ENCODE measurements at places on chromosomes 3 and 15.
A peak's percentile ranks its signal among the peaks of the same experiment; 100 is the strongest.

GRCh38 chr15:41291065-41291631, 41.2 kb downstream of the OIP5 start:
- DNase-seq, result no peak

DNA sequence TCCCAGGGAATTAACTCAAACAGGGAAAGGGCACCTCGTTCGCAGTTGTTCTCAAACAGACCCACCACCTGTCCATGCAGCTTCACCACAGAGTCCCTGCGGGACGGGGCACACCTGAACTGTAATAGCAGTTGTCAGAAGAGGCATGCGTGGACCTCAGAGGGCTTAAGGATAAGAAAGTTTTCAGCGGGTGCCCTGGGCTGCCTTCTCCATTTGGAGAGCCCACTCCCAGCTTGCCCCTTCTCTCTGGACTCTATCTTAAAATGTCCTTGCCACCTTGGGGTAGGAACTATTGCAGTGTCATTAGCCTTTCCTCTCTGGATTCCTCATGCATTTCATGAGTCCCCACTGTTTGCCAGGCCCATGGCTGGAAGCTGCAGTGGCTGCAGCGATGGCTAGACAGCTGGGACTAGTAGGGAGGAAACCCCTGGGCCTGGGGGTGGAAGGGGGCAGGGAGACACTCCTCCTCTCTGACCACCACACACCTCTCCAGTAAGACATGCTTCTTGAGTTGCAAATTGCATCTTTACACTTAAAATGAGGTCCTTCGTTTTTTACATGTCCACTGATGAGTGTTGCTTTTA, 33.5 kb downstream of the PDIA5 start:
- no peak for DNase-seq

DNA sequence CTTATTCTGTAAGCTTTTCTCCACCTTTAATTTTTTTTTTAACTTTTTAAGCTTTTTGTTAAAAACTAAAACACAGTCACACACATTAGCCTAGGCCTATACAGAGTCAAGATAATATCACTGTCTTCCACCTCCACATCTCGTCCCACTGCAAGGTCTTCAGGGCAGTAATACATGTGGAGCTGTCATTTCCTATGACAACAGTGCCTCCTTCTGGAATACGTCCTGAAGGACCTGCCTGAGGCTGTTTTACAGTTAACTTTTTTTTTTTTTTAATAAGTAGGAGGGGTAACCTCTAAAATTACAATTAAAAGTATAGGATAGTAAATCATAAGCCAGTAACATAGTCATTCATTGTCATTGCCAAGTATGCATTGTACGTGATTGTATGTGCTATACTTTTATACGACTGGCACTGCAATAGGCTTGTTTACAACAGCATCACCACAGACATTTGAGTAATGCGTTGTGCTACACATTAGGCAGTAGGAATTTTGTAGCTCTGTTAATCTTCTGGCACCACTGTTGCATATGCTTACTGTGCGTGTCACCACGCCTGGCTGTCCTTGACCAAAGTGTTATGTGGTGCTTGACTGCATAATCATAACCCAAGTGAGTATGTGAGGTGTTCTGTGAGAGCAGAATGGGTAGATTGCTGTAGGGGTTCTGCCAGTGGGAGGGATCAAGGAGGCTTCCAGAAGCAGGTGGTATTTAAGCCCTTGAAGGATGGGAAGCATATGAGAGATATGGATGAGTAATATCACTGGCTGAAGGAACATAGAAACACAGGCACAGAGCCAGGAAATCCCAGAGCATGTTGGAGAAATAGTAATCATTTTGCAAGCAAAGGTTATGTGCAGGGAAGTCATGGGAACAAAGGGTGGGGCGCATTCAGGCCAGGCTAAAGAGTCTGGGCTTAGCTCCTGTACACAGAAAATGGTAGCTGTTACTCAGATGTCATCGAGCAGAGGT, 18.3 kb downstream of the FBXO22 start:
- DNase-seq, result no peak

DNA sequence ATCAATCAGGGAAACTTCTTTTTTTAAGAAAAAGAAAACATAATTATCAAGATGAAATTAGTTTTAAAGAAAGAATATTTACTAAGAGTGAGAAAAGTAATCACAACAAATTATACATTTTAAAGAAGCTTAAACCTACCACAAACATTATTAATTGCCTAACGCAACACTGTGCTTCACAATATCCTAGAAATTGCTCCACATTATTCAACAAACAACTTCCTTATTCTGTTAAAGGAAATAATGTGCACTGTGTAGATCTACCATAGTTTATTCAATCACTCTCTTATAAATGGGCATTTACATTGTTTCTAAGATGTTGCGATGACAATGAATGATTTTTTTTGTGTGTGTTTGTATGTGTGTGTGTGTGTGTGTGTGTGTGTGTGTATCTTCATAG, 525.9 kb upstream of the KCNMB2 start:
- DNase-seq, result no peak

GRCh38 chr3:142987080-142987700, 14.2 kb upstream of the U2SURP start:
- DNase-seq, result no peak

- no peak for DNase-seq
Observed at GRCh38 chr3:177141471-177141870, 55.8 kb downstream of the TBL1XR1 start.

DNA sequence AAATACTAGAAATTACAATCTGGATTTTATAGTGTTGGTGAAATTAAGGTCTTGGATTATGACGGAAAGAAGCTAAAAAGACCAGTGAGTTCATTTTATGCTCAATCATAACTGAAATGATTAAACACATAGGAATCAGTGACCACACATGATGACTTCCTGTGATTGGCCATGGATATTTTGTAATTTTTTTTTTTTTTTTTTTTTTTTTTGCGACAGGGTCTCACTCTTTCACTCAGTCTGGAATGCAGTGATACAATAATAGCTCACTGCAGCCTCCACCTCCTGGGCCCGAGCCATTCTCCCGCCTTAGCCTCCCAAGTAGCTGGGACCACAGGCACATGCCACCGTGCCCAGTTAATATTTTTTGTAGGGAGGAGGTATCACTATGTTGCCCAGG, 47.4 kb downstream of the PAQR5 start:
- no peak for DNase-seq

GRCh38 chr15:40772014-40772413, 2.2 kb downstream of the C15orf62 start:
- no peak for DNase-seq

- DNase-seq, result no peak
Observed at GRCh38 chr15:62052713-62053112, 7.5 kb downstream of the VPS13C start.

DNA sequence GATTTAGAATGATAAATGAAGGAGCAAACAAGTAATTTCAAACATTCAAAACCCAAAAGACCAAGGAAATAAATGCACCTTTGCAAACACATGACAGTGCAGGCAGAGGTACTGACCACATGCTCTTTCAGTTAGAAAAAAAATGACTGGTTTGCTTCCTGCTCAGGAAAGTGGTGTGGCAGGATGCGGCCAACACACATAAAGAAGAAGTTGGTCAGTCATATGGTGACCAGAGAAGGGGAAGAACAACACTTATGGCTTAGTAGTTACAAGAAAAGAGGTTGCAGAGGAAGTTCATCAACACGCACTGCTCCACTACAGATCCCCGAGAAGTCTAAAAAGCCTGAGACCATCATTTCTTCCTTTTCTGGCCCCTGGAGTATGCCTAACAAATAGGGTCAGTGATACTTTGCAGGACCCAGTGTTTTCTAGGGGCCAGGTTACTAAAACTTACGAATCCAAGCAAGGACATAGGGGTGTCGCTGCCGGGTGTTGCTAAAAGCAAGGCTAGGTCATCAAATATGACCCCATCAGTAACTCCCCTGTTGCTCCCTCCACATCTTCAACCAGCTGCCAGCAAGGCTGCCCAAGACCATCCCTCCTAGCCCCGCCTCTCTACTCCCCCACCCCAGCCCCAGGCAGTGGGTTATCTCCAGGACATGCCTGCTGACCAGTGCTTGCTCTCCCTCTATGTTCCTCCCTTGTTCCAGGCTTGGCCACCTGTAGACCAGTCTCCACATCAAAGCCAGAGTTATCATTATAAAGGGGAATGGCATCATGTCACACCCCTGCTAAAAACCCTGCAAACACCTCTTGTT, 11.2 kb downstream of the ATP8B4 start:
- no peak for DNase-seq

DNA sequence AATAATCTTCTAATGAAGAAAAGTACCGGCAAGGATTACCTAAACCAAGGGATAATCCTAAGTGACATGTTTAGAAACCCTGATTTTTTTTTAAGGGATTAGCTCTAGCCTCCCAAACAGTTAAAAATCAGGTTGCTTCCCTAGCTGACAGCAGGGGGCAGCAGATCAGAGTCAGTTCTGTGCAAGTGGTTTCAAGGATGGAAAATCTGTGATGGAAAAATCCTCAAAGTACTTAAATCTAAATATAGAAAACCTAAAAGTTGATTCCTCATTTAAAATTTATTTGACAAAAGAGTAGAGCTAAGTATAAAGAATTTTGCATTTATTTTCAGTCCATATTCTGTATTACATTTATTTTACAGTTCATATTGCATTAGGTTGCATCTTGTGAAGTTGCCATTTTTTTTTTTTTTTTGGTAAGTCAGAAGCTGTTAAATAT, 107.6 kb downstream of the PEX5L start:
- DNase-seq, result peak; percentile 11

GRCh38 chr3:14151471-14152083, 26.7 kb downstream of the TMEM43 start:
- DNase-seq, result no peak

DNA sequence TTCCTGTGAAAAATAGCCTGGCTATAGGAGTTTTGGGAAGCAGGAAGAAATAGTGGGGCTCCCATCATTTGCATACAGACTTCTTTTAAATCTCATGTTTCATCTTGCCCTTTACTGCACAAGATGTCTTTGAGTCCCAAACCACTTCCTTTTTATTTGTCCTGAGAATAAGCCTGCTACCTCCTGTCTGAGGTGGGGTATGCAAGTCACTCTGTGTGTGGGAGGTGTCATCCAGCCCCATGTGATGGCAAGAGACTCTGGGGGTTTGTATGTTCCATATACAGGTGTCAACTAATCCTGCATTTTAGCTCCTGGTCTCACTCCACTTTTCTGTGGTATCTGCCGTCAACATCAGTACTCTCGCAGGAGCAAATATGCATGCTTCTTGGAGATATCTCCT, 102.0 kb downstream of the OTOL1 start:
- no peak for DNase-seq

DNA sequence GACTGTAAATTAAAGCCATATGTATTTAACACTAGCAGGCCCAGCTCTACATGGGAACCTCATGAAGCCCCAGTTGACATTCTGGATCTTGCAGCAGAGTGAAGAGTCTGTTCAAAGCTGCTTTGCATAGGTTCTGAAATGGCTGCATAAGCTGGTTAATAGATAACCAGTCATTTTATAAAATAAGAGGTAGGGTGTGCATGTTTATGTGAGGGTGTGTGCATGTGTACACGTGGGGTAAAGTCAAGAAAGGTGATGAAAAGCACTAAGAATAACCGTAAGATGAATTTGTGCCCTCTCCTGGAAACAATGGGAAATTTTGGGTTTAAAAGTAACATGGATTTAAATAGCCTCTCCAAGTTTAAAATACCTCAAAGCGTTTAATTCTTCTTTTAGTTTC, 33.0 kb downstream of the PAQR9 start:
- no peak for DNase-seq

DNA sequence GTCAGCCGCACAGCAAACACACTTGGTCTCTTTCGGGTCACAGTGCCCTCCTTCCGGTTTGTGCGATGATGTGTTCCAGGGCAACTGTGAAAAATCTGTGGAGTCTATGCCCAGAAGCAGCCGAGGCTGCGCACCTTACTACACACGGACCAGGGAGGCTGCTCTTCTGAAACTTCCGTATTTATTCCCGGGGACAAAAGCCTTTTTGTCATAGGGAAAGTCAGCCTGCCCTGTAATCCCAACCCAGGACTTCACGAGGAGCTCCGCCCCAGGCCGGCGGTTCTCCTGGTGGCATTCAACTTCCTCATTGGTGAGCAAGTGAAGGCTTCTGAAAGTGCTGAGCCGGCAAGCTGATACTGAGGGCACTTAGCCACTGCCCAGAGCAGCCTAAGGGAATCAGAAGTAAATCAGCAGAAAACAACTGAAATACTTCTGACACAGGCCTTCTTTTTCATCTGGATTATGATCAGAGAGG, 126.5 kb downstream of the FMN1 start:
- no peak for DNase-seq

DNA sequence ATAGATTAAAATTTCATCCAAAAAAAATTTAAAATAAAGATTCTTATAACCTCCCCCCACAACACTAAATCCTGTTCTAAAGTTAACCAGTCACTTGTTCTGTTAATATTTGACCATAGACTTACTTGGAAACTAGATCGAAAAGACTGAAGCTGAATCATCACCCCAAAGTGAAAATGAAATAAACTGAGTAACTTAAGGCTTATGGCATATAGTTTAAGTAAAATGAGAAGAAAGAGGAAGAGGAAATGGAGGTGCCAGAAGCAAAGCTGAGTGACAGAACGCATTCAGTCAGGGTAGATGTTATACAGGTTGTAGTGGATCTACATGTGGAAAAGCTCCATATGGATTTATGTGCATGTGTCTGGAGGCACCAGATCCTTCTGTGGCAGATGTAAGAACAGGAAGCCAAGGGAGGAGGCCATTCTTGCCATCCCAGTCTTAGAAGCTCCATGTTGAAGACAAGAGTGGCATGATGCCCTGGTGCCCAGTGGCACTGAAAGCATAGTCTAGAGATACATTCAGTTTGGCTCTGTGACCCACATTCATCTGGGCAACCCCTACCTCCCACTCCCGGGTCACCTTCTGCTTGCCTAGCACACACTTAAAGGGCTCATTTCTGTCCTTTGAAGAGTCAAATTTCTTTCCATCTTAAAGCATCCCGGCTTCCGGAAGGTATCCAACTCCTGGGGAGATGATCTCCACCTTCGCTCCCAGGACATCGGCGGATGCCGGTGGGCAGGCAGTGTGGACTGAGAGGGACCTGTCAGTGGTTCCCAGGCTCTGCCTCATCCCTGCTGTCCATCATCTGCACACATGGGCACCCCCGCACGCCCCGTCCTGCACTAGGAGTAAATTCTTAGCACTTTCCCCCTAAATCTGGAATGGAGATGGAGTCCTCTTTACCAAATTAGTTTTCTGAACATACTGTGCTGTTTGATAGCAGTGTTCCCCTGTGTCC, 90.8 kb downstream of the NEO1 start:
- no peak for DNase-seq

DNA sequence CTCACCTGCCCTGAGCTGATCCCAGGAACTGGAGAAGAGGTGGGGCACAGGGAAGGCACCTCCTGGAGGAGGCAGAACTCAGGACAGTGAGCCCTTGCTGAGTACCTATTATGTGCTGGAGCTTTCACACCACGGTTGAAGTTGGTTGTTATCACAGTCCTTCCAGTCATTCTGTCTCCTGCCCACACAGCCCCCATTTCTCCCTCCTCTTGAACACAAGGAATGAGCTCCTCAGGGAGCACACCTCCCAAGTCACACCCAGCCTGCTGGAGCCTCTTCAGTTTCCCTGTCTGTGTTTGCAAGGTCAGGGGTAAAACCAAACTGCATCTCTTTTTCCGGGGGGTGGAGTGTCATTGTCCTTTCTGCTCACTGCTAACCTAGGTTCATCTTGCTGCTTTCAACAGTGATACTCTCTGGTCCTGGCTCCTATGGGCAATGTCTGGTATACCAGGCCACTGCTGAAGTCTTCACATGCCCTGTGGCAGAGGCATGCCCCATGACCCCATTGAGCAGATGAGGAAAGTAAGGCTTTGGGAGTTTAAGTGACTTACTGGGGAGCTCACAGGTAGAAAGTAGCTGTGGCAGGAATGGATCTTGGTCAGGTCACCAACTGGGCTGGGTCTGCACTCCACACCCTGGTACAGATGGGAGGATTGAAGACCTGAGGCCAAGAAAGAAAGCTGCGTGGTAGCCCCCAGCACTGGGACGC, 30.0 kb downstream of the C3orf18 start:
- DNase-seq, result no peak
